ENCODE measurements at places on chromosomes 3 and 15. TPM values are rescaled to one million over a fixed set of nuclear protein-coding genes. Genes with fewer than 3 reads are reported as not detected.

The RARB gene
- not detected for polyA plus RNA-seq

The ETV5 gene
- 2.0 TPM for polyA plus RNA-seq

The LSAMP gene
- not detected for polyA plus RNA-seq

The HAPLN3 gene
- 5.3 TPM for polyA plus RNA-seq

The RAB6B gene
- polyA plus RNA-seq: 0.53 TPM

The SST gene
- polyA plus RNA-seq: not detected

The MSL2 gene
- polyA plus RNA-seq: 25.9 TPM

The SH2D7 gene
- not detected for polyA plus RNA-seq

The PCOLCE2 gene
- not detected for polyA plus RNA-seq

The CYP8B1 gene
- polyA plus RNA-seq: not detected

The HRG gene
- not detected for polyA plus RNA-seq

The THAP10 gene
- not detected for polyA plus RNA-seq

The ATP13A4 gene
- polyA plus RNA-seq: not detected

The MAP3K13 gene
- polyA plus RNA-seq: 18.0 TPM

The CSTA gene
- polyA plus RNA-seq: 0.63 TPM

The KLHL40 gene
- not detected for polyA plus RNA-seq

The BMF gene
- not detected for polyA plus RNA-seq

The CFAP92 gene
- not detected for polyA plus RNA-seq

The PSTPIP1 gene
- 127 TPM for polyA plus RNA-seq

The NEK10 gene
- not detected for polyA plus RNA-seq

The SEMA3F gene
- not detected for polyA plus RNA-seq

Data from immature natural killer cell (primary cell).